ENCODE measurements at places on chromosomes 6 and 20.

- DNase-seq = no peak
These were observed 160.3 kb upstream of the ZNF217 start for GRCh38 chr20:53753880-53754459.

DNA sequence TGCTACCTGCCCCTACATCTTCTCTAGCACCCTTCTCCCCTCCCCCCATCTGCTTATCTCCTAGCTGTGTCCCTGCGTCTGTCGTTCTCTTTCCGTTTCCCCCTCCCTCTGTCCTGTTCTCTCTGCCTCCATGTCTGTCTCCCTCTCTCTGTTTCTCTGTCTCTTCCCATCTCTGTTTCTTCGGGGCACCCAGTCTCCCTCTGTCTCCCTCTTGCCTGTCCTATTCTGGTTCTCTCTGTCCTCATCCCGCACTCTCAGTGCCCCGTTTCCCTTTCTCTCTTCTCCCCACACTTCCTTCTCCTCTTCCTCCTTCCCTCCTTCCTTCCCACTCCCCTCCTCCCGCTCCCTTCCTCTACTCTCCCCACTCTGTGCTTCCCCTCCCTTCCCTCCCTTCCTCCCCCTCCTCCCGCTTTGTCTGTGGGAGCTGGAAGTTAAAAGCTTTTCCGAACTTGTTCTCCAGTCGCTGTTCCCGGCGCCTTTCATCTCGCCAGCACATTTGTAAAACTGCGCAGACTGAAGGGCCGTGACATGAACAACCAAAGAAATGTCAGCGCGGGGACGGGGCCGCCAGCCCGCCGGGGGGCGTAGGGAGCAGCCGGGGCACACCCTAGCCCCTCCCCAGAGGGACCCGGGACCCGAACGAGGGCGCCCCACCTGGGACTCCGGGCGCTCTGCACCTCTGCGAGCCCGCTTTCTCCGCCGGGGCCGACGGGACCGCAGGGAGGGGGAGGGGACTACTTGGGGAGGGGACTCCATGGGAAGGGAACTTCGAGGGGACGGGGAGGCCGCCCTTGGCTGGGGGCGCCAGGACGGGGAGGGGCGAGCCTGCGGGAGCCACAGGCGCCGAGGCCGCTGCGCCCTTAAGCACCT, 4.0 kb upstream of the CDH22 start:
- peak; percentile 18 for DNase-seq

- no peak for DNase-seq
These were observed 96.2 kb upstream of the HMGN3 start for GRCh38 chr6:79330704-79331103.

GRCh38 chr6:12022481-12022880, 10.4 kb downstream of the HIVEP1 start:
- no peak for DNase-seq

- DNase-seq = peak; percentile 22
These were observed 150.2 kb downstream of the CDH26 start for GRCh38 chr20:60108397-60108796.

- DNase-seq = no peak
These were observed 263.4 kb upstream of the MAN1A1 start for GRCh38 chr6:119612911-119613381.

DNA sequence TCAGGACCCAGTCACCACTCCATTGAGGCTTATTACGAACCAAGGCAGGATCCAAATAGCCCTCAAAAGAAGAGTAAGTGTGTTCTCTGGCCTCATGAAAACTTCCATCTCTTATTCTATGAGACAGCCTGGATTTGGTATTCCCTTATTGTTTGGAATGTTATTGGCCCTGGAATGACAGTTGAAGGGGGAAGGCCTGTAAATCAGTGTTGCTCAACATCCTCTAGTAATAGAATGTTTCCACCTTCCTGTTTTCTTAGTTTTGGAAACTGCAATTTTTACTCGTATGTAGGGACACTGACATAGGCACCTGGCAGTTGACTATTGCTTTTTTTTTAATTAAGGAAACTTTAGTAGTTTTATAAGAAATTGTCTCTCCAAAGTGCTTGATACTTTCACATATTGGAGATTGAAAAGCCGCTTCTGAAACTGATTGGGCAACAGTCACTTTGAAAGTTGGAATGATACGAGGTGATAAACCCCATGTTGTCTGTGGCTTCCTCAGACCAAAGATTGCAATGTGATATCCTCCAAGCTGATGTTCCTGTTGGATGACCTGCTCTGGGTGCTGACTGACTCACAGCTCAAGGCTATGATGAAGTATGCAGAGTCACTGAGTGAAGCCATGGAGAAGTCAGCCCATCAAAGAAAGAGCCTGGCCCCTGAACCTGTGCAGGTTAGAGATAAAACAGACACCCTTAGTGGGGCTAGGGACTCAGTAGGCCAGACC, 43.1 kb downstream of the BLTP3A start:
- no peak for DNase-seq

GRCh38 chr6:11271228-11272020, 39.0 kb upstream of the NEDD9 start:
- DNase-seq = no peak

- peak; percentile 25 for DNase-seq
These were observed 66.7 kb downstream of the RPP21 start for GRCh38 chr6:30411515-30412207.

Measured in umbilical cord (tissue), 2 donors.